ENCODE measurements at places on chromosomes 1 and 21.

DNA sequence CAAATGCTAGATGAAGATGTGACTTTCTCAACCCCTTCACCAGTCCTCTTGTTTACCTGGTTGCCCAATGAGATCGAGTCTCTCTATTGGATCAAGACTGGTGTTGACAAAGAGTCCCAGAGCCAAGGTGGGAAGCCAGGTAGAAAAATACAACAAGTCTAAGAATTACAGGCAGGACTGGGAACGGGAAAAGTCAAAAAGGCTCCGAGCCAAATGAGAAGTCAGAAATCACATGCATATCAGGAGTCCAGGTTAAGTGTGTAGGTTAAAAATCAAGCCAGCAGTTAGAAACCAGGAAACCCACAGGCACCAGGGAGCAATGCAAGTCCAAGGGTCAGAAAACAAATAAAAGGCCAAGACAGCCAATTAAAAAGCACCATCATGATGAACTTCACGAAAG, 27.4 kb upstream of the DUSP23 start:
- no peak for DNase-seq

DNA sequence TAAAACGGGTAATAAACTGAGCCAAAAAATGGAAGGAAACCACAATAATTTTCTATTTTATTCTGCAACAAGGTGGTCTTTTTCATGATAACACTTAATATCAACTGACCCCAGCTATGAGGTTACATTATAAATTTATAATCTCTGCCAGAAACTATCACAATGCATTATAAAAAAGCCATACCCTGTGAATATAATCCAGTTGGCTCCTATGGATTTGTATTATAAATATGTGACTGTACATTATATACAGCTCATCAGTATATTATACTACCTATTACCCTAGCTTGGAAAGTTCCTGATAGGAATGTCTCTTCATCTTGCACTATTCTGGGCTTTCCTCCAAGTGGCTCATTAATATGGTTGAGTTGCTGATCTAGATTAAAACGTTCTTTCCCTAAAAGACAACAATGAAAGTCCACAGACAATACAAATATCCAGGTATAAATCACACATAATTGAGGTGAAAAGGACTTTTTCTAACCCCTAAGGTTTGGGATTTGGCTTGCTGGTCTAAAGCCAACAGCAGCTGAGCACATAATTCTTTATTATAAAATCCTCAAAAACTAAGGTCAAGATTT, 487.7 kb downstream of the TTLL7 start:
- no peak for DNase-seq

DNA sequence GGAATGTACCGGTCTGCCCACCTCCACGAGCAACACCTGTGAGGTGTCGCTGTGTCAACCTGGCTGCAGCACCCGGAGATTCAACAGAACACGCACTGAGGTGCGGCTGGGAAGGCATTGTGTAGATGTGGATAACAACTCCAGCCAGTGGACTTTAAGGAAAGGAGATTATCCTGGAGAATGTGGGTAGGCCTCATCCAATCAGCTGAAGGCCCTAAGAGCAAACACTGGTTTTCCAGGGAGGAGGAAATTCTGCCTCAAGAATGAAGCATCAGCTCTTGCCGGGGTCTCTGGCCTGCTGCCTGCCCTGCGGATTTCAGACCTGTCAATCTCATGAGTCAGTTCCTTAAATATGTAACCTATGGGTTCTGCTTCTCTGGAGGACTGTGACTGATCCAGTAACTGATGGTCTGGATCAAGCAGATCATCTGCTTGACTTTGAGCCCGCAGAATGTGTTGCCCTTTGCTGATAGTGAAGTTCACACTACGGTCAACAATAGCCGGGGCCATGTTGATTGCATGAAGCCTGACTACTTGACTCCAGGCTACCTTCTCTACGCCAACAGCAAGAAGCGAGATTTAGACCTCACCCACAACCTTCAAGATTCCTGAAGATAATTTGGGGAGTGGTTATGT, 15.9 kb upstream of the PRDM15 start:
- DNase-seq = no peak

DNA sequence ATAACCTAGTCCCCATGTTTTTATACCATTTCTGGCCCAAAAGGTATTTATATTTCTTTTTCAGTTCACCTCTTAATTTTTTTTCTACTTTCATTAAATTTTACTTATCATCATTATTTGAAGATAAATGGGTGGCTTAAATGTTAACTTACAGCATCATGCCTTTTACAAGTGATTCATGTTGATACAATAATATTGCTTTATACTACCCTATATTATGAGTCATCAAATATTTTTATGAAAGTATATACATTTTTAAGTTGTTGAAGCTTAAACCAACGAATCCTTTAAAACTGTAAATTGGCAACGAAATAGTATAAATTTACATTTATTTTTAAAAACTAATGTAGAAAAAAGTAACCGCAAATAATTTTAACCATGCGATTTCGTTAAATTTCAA, 207.9 kb downstream of the DPYD start:
- no peak for DNase-seq

DNA sequence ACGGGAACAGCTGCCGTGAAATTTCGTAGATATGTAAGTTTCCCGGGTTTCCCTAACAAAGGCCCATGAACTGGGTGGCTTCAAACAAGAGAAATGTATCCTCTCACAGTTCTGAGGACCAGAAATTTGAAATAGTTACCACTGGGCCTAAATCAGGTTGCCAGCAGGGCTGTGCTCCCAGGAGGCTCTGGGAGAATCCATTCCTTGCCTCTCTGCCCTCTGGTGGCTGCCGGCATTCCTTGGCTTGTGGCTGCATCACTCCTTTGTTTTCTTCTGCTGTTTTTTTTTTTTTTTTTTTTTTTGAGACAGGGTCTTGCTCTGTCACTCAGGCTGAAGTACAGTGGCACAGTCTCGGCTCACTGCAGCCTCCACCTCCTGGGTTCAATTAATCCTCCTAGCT, 23.7 kb downstream of the UMODL1 start:
- no peak for DNase-seq

DNA sequence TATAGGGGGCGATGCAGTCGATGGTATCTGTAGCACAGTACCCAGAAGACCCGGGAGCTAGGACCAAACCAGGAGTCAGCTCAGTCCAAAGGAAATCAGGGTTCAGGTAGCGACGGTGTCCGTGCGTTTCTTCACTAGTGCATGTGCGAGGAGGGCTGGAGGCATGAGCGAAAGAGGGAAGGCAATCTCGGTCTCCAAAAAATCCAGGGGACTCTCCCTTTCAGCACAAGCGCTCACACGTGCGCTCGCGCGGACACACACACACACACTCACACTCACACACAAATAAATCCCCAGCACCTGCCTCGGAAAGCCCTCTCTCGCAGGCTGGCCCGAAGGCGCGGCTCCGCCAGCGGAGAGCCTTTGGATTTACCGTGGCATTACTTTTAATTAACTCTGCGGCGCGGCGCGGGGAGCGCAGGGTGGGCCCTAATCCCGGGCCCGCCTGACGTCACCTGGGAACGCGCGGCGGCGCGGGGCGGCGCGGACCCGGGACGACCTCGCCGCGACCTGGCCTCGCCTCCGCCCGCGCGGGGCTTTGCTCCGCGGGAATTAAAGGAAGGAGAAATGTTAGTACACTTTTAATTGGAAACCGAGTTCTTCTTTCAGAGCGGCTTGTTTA, 121.2 kb downstream of the LMX1A start:
- DNase-seq = no peak

GRCh38 chr1:34166625-34167361, 1.8 kb upstream of the CSMD2 start:
- DNase-seq = no peak

GRCh38 chr1:156811168-156811567, 5.5 kb downstream of the SH2D2A start:
- no peak for DNase-seq

- DNase-seq = no peak
Observed at GRCh38 chr1:186806477-186806876, 22.3 kb upstream of the PLA2G4A start.

DNA sequence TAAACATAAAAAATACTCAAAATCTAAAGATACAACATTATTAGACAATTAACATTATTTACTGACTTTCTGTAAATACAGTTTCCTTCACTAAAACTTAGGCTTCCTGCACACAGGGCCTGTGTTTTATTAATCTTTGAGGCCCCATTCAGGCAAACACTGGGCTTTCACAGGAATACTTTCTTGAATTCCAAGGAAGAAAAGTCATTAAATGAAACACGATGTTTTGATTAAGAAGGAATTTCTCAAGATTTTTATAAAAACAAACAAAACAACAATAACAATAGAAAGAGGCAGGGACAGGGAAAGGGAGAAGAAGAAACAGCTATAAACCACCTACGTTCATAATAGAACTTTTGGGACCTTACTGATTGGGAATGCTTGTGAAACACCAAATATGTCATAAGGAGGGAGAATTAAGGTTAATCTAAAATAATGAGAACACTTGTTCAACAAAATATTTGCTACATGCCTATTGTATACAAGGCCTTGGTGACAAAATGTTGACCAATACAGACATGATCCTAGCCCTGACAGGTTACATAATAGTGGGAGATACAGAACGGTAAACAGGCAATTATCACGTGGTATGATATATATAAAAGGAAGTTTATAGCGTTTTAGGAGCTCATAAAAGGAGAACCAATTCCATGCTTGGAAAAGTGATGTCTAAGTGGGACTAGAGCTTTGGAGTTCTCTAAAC, 3.6 kb downstream of the DDAH1 start:
- DNase-seq = no peak

- no peak for DNase-seq
Observed at GRCh38 chr1:86913399-86913895, 479 bp downstream of the SELENOF start.

Data from left renal cortex interstitium (tissue), 4 donors.